ENCODE measurements at places on chromosomes 7 and 10. TPM values are rescaled to one million over a fixed set of nuclear protein-coding genes. Genes with fewer than 3 reads are reported as not detected.

SSC4D gene
- 1.2 TPM for total RNA-seq

TACR2 gene
- total RNA-seq, result 0.49 TPM

GRM8 gene
- total RNA-seq, result 2.2 TPM

TMEM72 gene
- total RNA-seq, result not detected

KAZALD1 gene
- 0.25 TPM for total RNA-seq

C7orf57 gene
- total RNA-seq, result 1.2 TPM

NYAP1 gene
- 29.7 TPM for total RNA-seq

CHCHD1 gene
- 14.3 TPM for total RNA-seq

OPN4 gene
- total RNA-seq, result not detected

OSBPL3 gene
- total RNA-seq, result 3.9 TPM

OPN1SW gene
- total RNA-seq, result not detected

ZNF655 gene
- 58.8 TPM for total RNA-seq

VIPR2 gene
- total RNA-seq, result 0.49 TPM

KIAA1549 gene
- 40.6 TPM for total RNA-seq

TMEM130 gene
- 8.9 TPM for total RNA-seq

BEND7 gene
- 12.0 TPM for total RNA-seq

MMD2 gene
- total RNA-seq, result 4.4 TPM

SEMA3E gene
- total RNA-seq, result 36.9 TPM

GPRIN2 gene
- 18.2 TPM for total RNA-seq

GLUD1 gene
- total RNA-seq, result 139 TPM

ABLIM1 gene
- total RNA-seq, result 72.3 TPM

CDK1 gene
- total RNA-seq, result 14.3 TPM

DPYSL4 gene
- total RNA-seq, result 39.3 TPM

ADRA2A gene
- total RNA-seq, result 24.6 TPM

AKR1C1 gene
- 27.5 TPM for total RNA-seq

SEC61G gene
- 87.3 TPM for total RNA-seq

MUC3A gene
- 0.98 TPM for total RNA-seq

IGFBP3 gene
- total RNA-seq, result 5.2 TPM

LOXL4 gene
- 0.25 TPM for total RNA-seq

TMEM140 gene
- 0.49 TPM for total RNA-seq

STAG3 gene
- total RNA-seq, result 0.74 TPM

GIMAP5 gene
- total RNA-seq, result 2.7 TPM

ZPBP gene
- total RNA-seq, result not detected

GPR26 gene
- total RNA-seq, result 4.2 TPM

CLEC2L gene
- total RNA-seq, result 1.2 TPM

ADCYAP1R1 gene
- total RNA-seq, result 62.0 TPM

RNF32 gene
- total RNA-seq, result 0.98 TPM

SPDYE8 gene
- 0.25 TPM for total RNA-seq

COPS6 gene
- 33.2 TPM for total RNA-seq

SPAM1 gene
- total RNA-seq, result not detected
